ENCODE measurements at places on chromosomes 4 and X. TPM values are rescaled to one million over a fixed set of nuclear protein-coding genes. Genes with fewer than 3 reads are reported as not detected.

The TMEM47 gene
- not detected for total RNA-seq

- H3K4me3 ChIP-seq = no peak overlapping the region
- H3K27me3 ChIP-seq = no peaks in the 10 kb centered on the region
- DNase-seq = no peak
- H3K4me1 ChIP-seq = no peaks in the 10 kb centered on the region
- H3K36me3 ChIP-seq = no peaks in the 10 kb centered on the region
Measured at GRCh38 chr4:41693629-41694028, 54.9 kb downstream of the PHOX2B start.

GRCh38 chrX:46404774-46405173, 140.4 kb downstream of the ZNF674 start:
- no peak overlapping the region for H3K27ac ChIP-seq
- H3K4me1 ChIP-seq = no peaks in the 10 kb centered on the region
- no peak overlapping the region for H3K4me3 ChIP-seq
- no peak for DNase-seq

- H3K4me1 ChIP-seq = no peaks in the 10 kb centered on the region
- DNase-seq = no peak
- H3K27ac ChIP-seq = no peak overlapping the region
- no peaks in the 10 kb centered on the region for H3K27me3 ChIP-seq
- no peak overlapping the region for H3K4me3 ChIP-seq
Measured at GRCh38 chr4:79574741-79575451, 166.9 kb upstream of the GK2 start.

- DNase-seq = no peak
- H3K27ac ChIP-seq = peak overlapping the region; percentile 81
- peaks cover 26% of the 10 kb centered on the region for H3K4me1 ChIP-seq
- no peak overlapping the region for H3K4me3 ChIP-seq
Measured at GRCh38 chr4:151105454-151106032, 6.1 kb downstream of the RPS3A start.

The RELL1 gene
- 18.9 TPM for total RNA-seq

The APEX2 gene
- 21.3 TPM for total RNA-seq

The TMEM156 gene
- total RNA-seq = 56.8 TPM
